SW 1271 (cell line): ENCODE measurements at places on chromosomes 16 and 17.

DNA sequence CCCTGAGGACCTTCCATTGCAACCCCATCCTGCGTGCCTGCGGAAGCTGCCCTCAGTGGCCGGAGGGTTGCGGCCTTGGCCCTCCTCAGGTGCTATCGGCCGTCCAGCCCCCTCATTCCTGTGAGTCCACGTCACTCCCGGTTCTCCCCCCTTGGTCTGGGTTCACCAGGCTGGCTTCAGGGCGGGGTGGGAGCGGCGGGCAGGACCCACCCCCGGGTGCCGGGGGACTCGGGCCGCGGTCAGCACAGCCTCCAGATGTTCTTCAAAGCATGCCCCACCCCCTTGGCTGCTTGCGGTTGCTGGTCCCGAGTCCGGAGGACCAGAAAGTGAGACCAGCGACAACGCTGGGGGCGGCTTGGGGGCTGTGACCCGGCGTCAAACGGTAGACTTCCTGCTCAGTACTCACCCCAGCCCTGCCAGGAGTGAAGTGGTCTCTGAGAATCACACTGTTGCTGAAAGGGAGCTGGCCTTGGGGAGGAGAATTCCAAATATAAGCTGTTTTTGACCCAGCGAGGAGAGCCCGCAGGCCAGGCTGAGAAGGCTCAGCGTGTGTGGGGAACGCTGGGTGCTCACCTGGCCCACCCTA lies 4.5 kb downstream of the ZNF469 start:
- DNase-seq: no peak

DNA sequence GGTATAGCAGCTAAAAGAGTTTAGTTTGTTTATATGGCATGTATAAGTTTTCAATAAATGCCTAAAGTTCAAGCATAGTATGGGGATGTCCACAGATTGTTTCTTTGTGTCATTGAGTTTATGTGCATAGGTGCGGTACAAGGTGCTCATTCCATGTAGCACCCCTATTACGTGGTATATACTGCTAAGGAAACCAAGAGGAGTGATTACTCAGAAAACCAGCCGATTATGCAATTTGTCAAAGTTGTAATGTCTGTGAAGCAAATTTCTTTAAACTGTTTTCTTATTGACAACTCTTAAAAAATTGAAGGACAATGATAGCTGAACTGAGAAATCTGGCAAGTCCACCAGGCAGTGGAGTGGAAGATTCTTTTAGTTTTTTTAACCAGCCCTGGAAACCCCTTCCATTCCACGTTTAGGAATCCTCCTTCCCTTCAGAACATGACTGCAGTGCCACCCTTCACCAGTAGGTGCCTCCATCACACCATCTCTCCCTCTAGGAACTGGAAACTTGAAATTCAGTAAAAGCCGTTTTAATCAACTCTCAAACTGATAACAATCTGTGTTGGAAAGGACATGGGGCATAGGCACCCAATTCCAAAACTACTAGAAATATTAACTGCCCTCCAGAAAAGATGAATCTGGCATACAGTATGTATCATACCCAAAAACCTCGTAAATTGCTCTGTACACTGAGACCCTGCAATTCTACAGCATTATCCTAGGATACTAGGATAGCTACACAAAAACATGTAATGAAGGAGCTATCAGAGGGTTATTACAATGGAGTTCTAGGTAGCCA lies 43.5 kb downstream of the REXO5 start:
- peak; percentile 3 for DNase-seq

GRCh38 chr16:26911436-26911835 lies 155.3 kb upstream of the C16orf82 start:
- no peak for DNase-seq

- no peak for DNase-seq
These were observed 1.5 kb downstream of the N4BP1 start for GRCh38 chr16:48608452-48608851.

- no peak for DNase-seq
These were observed 105.7 kb downstream of the CCDC182 start for GRCh38 chr17:57639381-57639780.

DNA sequence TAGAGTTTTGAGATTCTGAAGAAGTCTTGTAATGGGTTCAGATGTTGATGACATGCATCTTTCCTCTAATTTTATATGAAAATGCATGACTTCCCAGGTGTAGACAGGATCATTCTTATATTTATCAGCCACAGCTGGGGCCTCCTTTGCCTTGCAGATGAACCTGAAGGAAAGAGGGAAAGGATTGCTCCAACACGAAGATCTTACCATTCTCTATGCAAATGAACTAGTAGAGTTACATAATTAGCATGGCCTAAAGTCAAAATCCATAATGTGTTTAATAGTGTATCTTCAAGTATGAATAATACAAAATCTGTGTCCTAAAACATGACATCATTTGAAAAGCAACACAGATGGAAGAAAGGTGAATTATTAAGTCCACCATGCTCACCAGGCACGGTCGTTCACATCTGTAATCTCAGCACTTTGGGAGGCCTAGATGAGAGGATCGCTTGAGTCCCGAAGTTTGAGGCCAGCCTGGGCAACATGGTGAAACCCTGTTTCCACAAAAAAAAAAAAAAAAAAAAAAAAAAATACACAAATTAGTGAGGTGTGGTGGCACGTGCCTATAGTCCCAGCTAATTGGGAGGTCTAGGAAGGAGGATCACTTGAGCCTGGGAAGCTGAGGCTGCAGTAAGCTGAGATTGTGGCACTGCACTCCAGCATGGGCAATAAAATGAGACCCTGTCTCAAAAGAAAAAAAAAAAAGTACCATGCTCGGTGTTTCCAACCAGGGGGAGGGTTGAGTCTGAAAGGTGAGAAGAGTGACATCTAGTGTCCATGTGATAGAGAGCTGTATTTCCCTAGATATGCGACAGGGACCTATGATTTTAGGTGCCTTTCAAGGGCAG lies 6.3 kb downstream of the VWA3A start:
- DNase-seq: peak; percentile 58

GRCh38 chr17:16364625-16365024 lies 11.4 kb upstream of the CENPV start:
- no peak for DNase-seq

GRCh38 chr17:51674579-51675255 lies 414.4 kb downstream of the UTP18 start:
- DNase-seq: no peak

GRCh38 chr16:86403541-86404163 lies 106.7 kb upstream of the FOXF1 start:
- DNase-seq: peak; percentile 28

- no peak for DNase-seq
These were observed 44.8 kb downstream of the METTL16 start for GRCh38 chr17:2466931-2467330.

GRCh38 chr16:61926766-61927165 lies 109.5 kb downstream of the CDH8 start:
- DNase-seq: no peak

DNA sequence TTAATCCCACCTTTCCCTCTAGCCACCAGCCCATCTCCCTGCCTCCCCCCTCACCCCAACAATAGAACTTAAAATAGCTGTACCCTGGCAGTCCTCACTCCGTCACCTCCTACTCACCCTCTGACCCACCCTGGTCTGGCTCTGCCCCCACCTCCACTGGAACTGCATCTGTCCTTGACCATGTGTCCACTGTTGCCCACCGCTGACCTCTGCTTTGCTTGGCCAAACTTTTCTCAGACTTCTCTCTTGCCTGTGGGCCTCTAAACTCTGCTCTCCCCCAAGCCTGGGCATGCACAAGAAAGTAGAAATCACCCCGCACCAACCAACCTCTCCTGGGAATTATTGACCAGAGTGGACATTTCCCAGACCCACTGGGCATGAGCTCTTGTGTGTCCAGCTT lies 169.8 kb downstream of the WSCD1 start:
- DNase-seq: no peak

DNA sequence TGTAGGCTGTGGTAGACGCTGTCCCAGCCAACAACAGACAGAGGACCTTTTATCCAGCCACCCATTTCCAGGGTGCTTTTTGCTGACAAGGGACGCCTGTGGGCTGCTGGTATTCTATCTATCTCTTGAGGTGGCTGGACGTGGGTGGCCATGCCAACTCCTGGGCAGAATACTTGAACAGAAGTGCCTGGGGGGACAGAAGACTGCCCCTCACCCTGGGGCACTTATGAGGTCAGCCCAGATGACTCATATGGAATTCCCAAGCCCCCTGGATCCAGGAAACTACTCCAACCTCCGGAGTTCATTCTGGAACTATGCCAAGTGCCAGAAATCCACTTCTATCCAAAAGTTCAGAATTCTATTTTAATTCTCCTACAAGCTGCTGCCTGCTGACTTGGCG lies 61.3 kb downstream of the CDRT4 start:
- no peak for DNase-seq

GRCh38 chr16:89201439-89202377 lies 1.4 kb upstream of the SLC22A31 start:
- peak; percentile 15 for DNase-seq

DNA sequence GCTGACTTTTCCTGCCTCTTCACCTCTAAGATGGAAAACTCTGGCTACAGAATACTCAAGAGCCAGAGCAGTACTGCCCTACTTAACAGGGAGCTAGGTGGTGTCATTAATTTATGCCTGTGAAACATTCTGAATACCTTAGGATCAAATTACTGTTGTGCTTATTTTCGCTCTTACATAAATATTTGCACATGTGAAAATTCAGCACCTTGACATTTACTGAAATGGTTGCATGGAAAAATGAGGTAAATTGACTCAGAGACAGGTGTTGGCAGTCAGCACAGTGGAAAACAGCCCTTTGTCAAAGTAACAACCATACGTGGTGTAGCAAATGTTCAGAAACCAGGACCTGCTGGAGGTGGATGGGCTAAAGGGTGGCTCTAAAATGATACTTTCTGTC lies 193.6 kb downstream of the CDH8 start:
- DNase-seq: no peak

GRCh38 chr17:10151667-10152496 lies 46.5 kb downstream of the GAS7 start:
- no peak for DNase-seq

GRCh38 chr17:35775039-35775438 lies 14.4 kb downstream of the C17orf50 start:
- no peak for DNase-seq

- DNase-seq: no peak
These were observed 3.1 kb upstream of the BAIAP3 start for GRCh38 chr16:1330260-1330914.
